Right cardiac atrium (tissue), 5 donors: ENCODE measurements at places on chromosomes 7 and 10.
A peak's percentile ranks its signal among the peaks of the same experiment; 100 is the strongest.

DNA sequence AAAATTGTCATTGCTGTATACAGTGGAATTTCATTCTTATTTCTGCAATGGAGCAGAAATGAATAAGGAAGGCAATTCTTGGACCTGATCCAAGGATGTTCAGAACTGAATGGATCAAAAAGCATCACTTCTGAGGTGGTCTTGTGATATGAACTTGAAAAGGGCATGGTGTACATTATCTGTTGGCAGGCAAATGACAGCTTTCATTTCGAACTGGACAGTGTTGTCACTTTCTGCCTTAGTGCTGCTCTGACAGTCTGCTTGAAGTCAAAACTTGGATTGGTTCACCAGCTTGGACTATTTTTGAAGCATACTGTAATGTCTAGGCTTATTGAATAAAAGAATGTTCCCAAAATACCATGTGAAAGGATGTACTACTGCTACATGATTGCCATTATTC lies 52.0 kb downstream of the VCL start:
- DNase-seq = no peak

DNA sequence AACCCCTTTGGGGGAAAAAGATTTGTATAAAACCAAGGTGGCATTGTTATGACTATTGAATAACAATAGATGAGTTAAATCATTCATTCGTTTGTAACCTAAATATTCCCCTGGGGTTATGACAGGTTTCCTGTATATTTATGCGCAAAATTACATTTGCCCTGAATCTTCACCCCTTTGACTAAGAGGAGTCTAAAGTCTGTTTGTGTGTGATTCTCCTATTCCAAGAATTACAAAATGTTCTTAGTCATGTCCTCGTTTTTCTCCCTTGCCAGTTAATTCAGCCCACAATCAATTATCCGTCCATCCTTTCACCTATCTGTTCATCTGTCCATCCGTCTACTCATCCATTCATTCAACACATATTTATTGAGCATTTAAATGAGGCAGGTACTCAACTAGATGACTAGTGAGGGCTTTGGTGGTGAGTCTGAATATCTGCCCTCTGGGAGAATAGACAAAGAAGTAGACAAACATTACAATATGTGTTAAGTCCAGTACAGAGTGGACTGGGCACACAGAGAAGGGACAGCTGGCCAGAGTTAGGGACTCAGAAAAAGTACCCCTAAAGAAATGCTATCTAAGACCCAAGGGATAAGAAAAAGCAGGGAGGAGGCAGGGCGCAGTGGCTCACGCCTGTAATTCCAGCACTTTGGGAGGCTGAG lies 35.6 kb upstream of the TCF7L2 start:
- DNase-seq = no peak

GRCh38 chr10:93383562-93383981 lies 98.6 kb downstream of the MYOF start:
- DNase-seq = no peak

DNA sequence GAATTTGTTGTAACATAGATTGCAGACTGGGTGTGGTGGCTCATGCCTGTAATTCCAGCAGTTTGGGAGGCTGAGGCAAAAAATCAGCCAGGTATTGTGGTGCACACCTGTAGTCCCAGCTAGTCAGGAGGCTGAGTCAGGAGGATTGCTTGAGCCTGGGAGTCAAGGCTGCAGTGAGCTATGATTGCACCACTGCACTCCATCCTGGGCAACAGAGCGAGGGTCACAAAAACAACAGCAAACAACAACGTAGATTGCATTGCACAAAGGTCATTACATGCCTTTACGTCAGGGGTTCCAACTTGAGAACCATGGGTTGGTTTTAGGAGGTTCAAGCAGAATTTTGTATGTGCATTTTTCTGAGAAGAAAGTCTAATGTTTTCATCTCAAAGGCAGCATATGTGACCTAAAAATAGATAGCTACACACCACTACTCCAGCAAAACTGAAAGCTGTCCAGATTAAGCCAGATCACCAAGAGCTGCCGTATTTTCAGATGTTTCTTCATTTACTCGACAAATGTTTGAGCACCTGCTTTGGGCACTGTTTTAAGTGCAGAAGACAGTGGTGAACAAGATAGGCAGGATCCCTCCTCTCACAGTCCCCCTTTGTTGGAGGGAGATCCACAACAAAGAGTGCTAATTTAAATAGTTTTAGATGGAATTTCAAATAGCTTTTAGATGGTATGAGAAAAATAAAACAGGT lies 28.3 kb upstream of the CYP26C1 start:
- DNase-seq = no peak

GRCh38 chr7:111223802-111224253 lies 132.9 kb downstream of the LRRN3 start:
- DNase-seq = no peak

DNA sequence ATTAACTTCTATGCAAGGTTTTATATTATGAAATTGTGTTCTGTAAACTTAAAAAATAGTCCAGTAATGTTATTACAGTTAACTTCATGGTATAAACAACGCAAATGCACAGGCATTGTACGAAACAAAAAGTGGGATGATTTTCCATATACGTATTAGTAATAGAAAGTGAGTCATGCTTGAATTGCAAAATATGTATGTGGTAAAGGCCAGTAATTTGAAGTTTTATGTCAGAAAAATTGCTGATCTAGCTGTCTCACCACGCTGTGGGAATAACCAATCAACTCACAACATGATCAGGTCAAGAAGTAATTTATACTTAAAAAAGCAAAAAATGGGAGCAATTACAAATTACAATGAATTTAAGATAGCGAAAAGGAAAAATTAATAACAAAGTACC lies 37.0 kb upstream of the GLI3 start:
- DNase-seq = no peak

DNA sequence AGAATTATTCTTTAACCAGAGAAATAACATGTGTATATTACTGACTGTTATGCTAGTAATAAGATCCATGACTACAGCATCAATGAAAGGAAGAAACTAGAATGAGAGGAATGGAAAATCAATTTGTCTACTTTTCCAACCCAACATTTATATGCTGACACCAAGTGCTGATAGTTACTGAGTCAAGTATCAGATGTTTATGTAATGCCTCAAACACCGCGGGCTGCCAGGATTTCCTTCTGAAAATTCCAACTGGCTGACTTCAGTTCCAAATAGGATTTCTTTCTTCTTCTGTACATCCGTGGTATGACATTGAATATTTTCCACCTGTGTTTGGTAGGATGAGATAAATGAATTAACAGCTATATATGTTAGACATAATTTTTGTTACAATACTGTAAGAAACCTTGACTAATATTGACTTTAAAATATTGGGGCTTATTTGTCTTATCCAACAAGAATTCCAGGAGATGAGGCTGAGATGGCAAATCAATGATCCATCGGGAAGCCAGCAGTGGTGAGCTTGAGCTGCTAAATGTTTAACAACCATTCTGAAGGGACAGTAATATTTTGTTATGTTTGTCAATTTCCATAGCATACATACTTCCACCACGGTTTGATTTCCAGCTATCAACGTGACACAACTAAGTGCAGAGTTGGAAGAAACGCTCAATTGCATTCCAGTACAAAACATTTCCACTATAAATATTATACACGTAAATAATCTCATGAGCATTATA lies 435.2 kb upstream of the AUTS2 start:
- no peak for DNase-seq

GRCh38 chr7:108484137-108484536 lies 27.9 kb upstream of the NRCAM start:
- DNase-seq = no peak

DNA sequence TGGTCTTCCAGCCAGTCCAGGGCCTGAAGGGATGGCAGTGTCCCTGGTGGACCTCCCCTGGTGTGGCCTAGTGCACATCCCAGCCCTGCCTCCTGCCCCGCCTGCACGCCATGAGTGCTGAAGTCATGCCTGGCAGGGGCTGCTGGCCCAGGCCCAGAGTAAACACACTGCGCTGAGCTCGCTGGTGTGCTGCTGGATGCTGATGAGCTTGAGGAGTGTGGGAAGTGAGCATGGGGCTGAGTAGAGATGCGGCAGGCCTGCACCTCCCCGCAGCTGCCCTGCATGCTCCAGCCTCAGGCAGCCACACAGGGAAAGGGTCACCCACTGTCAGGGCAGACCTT lies 43.2 kb downstream of the HTRA1 start:
- peak; percentile 96 for DNase-seq

DNA sequence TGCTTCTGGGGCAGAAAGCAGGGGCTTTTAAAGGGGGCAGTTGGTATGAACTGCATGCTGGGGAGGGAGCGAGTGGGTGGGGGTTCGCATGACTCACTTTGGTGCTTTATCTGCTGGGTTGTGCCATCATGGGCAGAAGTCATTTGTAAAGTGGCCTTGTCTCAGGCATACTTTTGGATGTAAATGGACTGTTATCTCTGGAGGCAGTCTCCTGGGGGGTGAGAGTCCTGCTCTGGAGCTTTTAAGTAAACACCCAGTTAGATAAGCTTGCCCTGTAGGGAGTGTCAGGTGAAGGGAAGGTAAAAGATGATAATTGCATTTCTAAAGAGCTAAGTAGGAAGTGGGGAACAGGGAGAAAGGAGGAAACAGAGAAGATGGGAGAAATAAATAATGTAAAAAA lies 1.6 kb upstream of the GSTO1 start:
- DNase-seq = no peak

DNA sequence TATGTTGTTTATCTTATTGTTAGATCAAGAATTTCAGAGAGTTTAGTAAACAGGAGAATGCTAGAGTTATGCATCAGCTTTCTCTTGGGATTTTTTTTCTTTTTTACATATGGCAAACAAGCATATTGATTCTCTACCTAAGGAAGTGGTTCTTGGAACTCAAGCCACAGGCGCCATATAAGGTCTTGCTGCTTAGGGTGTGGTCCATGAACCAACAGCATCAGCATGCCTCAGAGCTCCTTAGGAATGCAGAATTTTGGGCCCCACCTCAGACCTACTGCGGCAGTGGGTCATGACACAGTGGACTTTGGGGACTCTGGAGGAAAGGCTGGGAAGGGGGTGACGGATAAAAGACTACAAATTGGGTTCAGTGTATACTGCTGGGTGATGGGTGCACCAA lies 230.8 kb downstream of the SKAP2 start:
- no peak for DNase-seq

DNA sequence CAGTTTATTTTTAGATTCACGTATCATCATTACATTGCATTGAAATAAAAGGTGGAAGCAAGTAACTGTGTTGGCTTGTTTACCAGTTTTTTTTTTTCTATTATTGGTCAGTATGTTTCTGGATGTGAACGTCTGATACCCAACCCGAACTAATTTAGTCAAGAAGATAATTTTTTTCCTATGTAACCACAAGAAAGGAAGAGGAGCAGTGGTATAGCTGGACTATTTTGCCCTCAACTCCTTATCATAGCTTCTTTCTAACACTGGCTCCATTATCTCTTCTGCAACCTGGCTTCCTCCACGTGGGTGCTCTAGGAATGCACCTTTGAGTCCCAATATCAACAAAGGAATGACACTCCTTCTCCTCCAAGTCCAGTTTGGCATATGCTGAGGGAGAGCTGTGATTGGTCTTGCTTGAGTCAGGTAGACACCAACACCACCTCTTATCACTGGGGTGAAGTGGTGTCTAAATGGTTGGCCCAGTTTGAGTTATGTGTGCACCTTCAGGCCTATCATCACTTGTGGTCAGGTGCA lies 29.4 kb downstream of the OR9A2 start:
- DNase-seq = no peak

GRCh38 chr7:112707655-112708054 lies 82.5 kb downstream of the TMEM168 start:
- no peak for DNase-seq

DNA sequence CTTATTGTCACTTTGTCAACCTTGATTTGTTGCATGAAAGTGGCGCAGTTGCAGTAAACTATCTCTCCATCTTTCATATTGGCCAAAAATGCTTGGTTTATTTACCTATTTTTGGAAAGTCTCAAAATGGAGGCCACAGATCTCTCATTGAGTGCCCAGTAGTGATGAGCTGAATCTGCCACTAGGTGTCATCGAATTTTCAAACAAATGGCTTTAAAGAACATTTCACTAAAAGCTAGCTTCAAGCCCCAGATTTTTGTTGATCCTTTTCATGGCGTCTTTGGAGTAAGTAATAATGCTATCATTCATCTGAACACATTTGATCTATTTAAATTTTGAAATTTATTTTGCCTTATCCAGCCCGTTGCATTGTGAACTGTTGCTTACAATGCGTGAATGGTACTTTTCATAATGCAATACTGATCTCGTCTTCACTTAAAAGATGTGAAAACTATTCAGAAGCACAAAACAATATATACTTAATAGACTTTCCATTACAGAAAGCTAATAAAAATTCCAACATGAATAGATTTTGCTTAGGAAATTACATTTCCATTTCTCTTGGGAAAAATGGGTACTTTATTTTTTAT lies 236.2 kb downstream of the DNAJB9 start:
- DNase-seq = no peak
